Neuronal stem cell (in vitro differentiated cells): ENCODE measurements at places on chromosomes 4 and X.

- DNase-seq, result peak; percentile 53
Measured at GRCh38 chr4:38860788-38861424, 4.3 kb upstream of the TLR6 start.

DNA sequence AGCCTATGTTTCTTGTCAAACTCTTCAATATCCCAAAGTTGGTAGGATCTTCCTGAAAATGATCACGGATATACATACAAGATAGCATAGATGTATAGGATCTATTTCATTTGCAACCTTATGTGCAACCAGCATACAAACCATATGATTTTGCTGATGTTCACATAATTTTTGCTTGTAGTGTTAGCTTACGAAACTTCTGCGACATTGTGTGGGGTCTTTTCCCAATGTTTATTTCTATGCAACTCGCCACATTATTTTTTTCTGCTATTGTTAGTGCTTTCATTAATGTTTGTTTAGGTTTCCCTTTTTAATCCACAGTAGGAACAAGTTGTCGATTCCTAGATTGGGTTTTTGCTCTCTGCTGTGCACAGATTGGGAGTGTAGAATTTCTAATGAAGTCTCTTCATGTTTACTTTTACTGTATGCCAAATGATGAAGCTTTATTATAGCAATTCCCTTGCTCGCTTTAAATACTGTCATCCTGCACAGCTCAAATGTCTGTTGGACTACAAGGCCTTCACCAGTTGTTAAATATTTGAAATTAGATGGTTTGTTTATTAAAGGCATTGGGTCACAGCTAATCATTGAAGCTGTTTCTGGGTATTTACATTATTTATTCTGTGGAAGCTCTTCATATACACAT is 257.6 kb upstream of the PCDH7 start:
- DNase-seq, result no peak

GRCh38 chr4:33737726-33738125 is 2506.6 kb downstream of the ARAP2 start:
- DNase-seq, result no peak

- DNase-seq, result no peak
Measured at GRCh38 chr4:90246816-90247215, 119.6 kb downstream of the CCSER1 start.

DNA sequence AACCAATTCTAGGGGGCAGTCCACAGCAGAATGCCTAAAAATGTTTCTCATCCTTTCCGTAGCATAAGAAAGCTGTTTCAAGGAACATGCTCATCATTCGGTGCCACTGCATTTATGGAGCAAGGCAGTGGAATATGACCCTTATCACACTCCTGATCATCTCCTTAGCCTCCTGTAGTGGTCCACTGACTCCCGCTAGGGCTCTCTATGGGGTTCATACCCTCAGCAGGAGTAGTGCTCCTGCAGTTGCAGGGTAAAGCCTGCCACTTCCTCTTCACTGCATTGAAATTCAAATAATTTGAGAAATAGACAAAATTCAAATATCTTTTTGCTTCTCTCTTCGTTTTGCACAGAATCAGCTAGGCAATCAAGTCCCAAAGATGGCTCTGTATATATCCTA is 107.0 kb downstream of the NDST3 start:
- DNase-seq, result no peak

GRCh38 chrX:151151665-151152267 is 24.6 kb upstream of the GPR50 start:
- peak; percentile 40 for DNase-seq

GRCh38 chr4:125368671-125369081 is 53.9 kb downstream of the FAT4 start:
- no peak for DNase-seq

- DNase-seq, result no peak
Measured at GRCh38 chrX:110000847-110001713, 1.8 kb upstream of the TMEM164 start.

DNA sequence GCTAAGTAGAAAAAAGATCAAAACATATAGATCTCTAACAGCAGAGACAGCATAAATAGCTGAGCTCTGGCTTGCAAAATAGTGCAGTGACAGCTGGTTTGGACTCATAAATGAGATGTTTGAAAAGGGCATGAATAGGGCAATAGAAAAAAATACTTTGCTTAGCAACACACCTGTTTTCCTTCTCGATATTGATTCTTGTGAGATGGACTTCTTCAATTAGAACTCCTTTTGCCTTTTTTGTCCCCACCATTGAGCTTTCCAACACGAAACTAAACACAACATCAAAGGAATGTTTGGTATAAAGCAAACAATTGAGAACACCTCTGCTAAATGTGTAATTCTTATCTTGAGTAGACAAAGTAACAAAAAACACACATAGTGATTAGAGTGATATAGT is 726.3 kb downstream of the RAPGEF2 start:
- DNase-seq, result no peak

- DNase-seq, result no peak
Measured at GRCh38 chr4:124903995-124904722, 191.6 kb upstream of the ANKRD50 start.

- DNase-seq, result no peak
Measured at GRCh38 chr4:76780781-76781697, 116.9 kb downstream of the SOWAHB start.

- DNase-seq, result no peak
Measured at GRCh38 chrX:107227780-107228485, 21.5 kb downstream of the DNAAF6 start.

DNA sequence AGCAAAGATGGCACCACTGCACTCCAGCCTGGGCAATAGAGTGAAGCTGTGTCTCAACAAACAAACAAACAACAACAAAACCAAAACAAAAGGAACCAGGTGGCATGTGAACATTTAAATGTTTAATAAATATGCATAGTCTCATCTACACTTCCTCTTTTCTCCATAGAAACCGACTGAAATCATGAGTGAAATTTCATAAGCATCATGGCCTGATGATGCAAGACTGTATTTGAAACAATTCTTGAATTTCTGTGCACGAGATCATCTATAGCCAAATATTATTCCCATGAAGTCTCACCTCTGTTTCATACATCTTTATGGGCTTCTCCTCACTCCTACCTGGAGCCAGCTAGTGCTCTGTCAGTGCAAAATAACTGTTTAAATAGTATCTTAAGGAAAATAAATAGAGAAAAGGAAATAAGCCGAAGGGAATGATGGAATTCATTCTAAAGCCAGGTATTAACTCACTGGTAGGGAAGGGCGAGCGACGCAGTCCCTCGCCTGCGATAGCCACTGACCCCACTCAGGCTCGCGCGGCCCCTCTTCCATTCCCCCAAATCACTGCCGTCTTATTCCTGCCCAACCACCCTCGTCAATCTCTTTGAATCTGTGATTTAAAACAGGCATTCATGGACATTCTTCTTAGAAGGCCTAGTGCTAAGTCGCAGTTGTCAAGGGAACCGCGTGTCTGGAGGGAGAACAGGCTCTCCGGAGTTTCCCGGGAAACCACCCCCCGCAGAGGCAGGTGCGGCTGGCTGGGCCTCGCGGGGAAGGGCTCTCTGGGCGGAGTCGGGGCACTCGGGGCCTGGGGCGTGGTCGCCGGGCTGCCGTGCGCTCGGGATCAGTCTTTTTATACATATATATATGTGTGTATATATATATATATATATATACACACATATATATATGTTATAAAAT is 52.4 kb upstream of the TRIM2 start:
- peak; percentile 92 for DNase-seq

- no peak for DNase-seq
Measured at GRCh38 chrX:72169008-72169728, 12.4 kb upstream of the PIN4 start.

DNA sequence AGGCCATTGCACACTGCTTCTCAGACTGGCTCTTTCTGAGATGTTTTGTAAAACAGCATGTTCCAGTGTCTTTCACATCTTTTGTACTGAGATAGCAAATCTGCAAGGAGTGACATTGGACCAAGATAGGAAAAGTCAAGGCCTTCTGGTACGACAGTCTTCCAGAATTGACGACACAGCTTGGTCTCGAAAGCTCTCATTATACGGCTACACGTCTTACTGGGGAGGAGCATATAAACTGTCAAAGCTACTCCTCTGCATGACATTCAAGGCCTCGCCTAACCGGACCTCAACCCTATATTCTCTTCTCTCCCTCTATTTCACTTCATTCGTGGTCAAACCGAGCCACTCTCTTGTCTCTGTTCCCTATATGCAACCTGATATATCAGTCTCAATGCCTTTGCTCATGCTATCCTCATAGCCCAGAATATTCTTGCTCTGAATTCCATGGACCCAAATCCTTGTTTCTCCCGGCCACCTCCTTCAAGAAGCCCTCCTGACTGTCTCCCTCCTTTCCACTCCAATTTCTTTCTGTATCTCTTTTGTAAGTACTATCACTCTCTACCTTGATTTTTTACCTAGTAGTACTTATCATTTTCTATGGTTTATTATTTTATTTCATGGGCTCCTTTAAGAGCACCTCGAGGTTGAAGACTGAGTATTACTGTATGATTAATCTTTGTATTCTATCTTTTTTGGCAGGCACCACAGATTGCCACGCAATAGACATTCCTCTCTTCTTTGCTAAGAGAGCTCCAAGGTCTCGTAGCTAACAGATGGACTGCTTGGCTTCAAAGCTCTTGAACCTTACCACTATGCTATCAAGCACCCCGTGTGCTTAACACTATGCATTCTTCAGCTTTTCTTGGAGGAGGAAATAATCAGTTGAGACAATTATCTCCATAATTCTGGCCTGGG is 35.1 kb downstream of the RBM47 start:
- DNase-seq, result no peak

DNA sequence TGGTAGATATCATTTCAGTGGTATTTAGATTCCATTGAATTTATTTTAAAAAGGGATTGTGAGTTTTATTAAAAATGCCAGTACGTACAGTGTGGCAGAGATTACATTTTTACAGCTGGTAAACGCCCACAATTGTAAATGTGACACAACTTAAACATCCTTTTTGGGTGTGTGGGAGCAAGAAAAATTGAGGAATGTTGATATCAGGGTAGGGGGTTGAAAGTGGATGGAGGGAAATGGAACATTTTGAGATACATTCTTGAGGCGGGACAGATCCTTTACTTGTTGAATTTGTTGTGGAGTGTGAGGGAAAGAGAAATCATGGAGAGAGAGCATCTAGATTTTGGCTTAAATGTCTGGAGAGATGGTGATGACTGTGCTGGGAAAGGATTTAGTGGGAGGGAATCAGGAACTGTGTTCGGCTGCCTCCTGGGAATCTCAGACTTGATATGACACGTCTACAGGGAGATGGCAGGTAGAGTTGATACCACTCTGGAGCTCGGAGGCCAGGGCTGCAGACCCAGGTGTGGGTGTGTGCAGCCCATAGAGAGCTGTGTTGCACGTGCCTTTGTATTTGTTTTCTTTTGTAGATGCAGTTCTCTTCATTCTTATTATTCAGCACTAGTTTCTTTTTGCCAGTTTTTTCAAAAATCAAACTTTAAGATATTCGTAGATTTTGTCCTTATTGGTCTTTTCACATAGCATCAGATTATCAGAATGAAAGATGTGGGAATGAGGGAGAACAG is 10.8 kb downstream of the TMEM131L start:
- DNase-seq, result no peak

- no peak for DNase-seq
Measured at GRCh38 chr4:47664051-47664826, 173.6 kb downstream of the CORIN start.

DNA sequence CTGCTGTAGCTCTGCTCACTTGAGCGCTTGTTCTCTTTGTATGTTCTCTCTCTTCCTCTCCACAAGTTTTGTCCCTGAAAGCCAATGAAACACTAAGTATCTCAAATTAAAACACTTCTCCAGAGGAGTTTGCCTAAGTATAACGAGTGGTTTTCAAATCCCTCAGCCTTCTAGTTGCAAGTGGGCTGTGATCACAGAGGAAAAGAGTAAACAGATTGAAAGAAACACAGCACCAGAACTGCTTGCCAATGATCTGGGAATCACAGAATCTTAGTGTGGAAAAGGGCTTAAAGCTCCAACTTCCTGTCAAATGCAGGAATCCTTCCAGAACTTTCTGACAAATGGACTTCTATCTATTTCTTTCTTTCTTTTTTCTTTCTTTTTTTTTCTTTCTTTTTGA is 4.8 kb upstream of the PRSS12 start:
- DNase-seq, result no peak

DNA sequence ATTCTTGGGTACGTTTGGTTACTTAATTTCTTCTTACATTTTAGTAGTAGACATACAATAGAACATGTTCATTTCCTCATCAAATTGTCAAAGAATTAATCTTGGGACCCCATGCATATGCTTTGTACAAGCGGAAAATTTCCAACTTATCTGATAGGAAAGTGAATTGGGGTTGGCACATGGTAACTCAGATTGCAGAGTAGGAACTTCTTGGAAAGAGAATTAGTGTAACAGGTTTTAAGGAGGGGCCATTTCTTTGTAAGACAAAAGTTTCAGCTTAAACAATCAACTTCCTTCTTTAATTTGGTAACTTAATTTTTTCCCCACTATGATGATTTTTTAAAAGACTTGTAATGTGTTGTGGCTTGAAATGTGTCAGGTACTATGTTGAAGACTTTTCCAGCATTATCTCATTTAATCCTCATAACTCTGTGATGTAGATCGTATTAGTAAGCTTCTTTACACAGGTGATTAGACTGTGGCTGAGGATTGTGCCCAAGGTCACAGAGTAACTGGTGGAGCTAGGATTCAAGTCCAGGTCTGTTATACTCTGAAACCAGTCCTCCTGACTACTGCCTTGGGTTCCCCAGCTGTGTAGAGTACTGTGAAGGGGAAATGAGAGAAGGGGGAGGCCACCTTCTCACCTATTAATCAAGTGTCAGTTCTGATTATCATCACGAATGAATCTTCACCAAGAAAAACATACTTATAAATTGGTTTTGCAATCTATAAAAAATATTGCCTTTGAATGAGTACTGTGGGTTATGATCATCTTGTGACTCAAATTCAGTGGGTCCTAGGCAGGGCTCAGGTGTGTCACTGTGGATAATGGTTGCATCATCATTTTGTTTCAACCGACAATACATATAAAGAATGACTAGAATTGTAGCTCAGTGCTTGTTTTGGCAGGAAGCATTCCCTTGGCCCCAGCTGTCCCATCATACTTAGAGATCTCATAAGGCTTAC is 4.3 kb downstream of the GK start:
- no peak for DNase-seq

DNA sequence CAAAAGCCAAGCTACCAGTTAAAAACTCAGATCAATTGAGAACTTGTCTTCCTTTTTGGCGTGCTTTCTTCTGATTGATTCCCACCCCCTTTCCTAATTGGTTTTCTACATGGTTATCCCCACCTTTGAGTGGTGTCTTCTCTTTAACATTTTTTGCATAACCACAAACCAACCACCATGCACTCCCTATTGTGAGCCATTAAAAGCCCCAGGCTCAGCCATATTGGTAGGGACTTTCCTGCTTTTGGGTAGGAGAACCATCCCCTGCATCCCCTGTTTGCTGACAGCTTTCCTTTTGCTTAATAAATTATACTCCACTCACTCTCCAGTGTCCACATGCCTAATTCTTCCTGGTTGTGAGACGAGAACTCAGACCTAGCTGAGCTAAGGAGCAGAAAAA is 1651.4 kb upstream of the IGFBP7 start:
- no peak for DNase-seq

DNA sequence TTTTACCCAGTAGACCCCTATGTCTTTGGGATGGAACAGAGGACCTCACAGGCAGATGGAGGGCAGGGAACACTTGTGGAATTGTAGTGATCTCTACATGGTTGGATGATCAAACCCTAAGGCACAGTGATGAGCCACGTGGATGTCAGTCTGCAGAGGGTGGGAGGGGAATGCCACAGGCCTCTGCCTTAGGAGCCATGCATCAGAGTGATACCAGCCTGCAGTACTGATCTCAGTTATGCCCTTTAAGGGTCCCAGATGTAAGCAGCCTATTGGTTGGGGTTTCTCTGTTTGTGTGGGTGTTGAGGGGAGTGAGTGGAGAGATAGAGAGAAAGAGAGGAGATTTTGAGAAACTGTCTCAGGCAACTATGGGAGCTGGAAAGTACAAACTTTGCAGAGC is 39.9 kb upstream of the XAGE1B start:
- DNase-seq, result no peak
